ENCODE measurements at places on chromosomes 11 and 22. TPM values are rescaled to one million over a fixed set of nuclear protein-coding genes. Genes with fewer than 3 reads are reported as not detected.

The RNF214 gene
- total RNA-seq, result 12.5 TPM

The RIMBP3C gene
- 0.13 TPM for total RNA-seq

The LINC01488 gene
- not detected for total RNA-seq

The ABTB2 gene
- total RNA-seq, result 28.4 TPM

The TCN1 gene
- total RNA-seq, result 0.42 TPM

The ZP1 gene
- total RNA-seq, result 0.22 TPM

The EPS8L2 gene
- total RNA-seq, result 115 TPM

The RAB39A gene
- total RNA-seq, result 0.36 TPM

The OTOG gene
- total RNA-seq, result not detected

The SLC17A6 gene
- not detected for total RNA-seq

The DGAT2 gene
- total RNA-seq, result 1.2 TPM
